ENCODE measurements at places on chromosomes 1 and 21.

DNA sequence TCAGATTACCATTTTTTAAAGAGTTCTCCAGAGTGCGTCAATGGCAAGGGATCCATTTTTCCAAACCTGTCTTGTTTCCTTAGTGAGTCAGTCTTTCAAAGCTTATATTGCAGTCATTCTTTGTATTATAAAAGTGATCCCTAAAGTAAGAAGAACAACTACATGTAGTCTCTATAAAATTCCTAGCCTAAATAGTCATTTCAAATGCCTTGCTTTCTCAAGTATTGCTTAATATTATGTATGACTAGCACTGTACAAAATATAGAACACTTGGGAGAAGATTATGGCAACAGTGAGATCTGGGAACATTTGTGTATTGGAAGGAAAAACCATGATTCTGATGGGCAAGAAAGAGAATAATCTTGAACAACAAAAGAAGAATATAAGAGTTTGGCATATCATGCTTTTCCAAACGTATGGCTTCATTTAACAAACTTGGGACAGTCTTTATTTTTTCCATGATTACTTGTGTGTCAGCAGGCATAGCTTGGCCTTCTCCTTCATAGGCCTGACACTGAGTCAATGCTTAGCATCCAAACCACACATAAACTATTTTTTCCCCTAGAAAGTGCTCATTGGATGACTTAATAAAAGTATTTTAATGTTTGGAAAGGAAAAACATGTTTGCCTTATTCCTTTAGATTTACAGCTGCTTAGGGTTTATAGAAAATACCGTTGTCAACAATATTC lies 547.4 kb downstream of the LTN1 start:
- H3K4me3 ChIP-seq: no peak overlapping the region
- no peaks in the 10 kb centered on the region for H3K27me3 ChIP-seq
- no peak overlapping the region for H3K27ac ChIP-seq

- H3K27me3 ChIP-seq: no peaks in the 10 kb centered on the region
- no peak overlapping the region for H3K4me3 ChIP-seq
- no peak for DNase-seq
- peaks cover 24% of the 10 kb centered on the region for H3K4me1 ChIP-seq
Measured at GRCh38 chr1:158992787-158993312, 16.9 kb upstream of the IFI16 start.

- H3K4me3 ChIP-seq: no peak overlapping the region
- DNase-seq: no peak
- peaks cover 5% of the 10 kb centered on the region for H3K36me3 ChIP-seq
- H3K4me1 ChIP-seq: peaks cover 23% of the 10 kb centered on the region
Measured at GRCh38 chr1:193566735-193567134, 380.3 kb upstream of the B3GALT2 start.

- H3K27me3 ChIP-seq: no peaks in the 10 kb centered on the region
- H3K4me1 ChIP-seq: peaks cover 12% of the 10 kb centered on the region
- H3K4me3 ChIP-seq: no peak overlapping the region
- no peak for DNase-seq
- no peak overlapping the region for H3K27ac ChIP-seq
Measured at GRCh38 chr1:1256956-1257871, 10.7 kb upstream of the C1QTNF12 start.

GRCh38 chr1:207821464-207822045 lies 69.7 kb downstream of the CD46 start:
- H3K4me3 ChIP-seq: no peak overlapping the region
- peaks cover 49% of the 10 kb centered on the region for H3K36me3 ChIP-seq
- no peak for DNase-seq
- H3K27me3 ChIP-seq: peaks cover 6% of the 10 kb centered on the region
- peaks cover 58% of the 10 kb centered on the region for H3K4me1 ChIP-seq

GRCh38 chr1:167088746-167089417 lies 1.3 kb downstream of the GPA33 start:
- no peak overlapping the region for H3K4me3 ChIP-seq
- no peaks in the 10 kb centered on the region for H3K27me3 ChIP-seq
- peaks cover 30% of the 10 kb centered on the region for H3K4me1 ChIP-seq
- peaks cover 2% of the 10 kb centered on the region for H3K36me3 ChIP-seq

DNA sequence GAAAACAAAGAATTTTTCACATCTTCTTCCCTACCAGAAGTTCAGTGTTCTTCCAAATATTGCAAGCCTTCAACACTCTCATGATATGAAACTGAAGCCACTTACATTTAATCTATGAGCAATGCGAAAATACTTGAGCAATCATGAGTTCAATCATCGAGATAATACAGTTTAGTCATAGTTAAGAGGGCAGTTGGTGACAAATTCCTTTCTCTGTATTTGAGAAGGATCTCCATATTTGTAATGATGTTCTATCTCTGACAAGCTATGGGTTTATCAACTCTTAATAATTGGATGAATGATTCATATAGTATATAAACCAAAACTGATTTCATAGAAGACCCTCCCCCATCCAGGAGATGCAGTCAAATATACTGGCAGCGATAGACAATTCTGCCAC lies 29.7 kb upstream of the PYHIN1 start:
- no peaks in the 10 kb centered on the region for H3K36me3 ChIP-seq
- no peak overlapping the region for H3K27ac ChIP-seq
- no peak overlapping the region for H3K4me3 ChIP-seq
- peaks cover 4% of the 10 kb centered on the region for H3K27me3 ChIP-seq

DNA sequence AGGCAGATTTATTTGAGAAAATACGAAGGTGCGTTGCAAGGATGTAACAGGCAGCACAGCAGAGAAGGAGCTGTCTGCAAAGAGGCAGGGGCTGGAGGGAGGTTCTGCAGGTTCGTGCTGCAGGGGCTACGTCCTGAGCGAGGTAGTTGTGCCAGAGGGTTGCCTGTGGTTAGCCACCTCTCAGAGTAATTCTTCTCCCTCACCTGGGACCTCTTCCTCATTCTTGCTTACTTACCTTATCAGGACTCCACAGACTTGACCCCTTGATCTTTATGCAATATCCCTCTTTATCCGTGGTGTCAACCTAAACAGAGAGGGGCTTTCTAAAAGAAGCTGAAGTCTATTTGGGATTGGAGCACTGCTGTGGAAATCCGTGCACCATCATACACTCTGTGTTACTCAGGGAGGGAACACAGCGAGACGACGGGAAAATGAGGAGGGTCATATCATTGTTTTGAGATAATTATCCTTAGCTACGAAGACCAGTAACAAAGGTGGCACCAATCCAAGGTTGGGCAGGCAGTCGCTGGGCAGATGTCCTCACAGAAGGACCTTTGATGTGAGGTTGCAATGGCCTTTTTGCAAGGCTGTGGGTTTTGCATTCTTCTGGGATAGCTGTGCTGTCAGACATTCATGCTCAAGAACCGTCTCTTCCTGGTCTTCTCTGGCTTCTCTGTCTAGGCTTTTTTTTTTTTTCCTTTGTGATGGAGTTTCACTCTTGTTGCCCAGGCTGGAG lies 82.8 kb downstream of the WDR4 start:
- DNase-seq: no peak
- H3K27me3 ChIP-seq: peaks cover 46% of the 10 kb centered on the region
- H3K27ac ChIP-seq: no peak overlapping the region
- no peak overlapping the region for H3K4me3 ChIP-seq
- H3K36me3 ChIP-seq: no peaks in the 10 kb centered on the region

GRCh38 chr1:231631717-231632116 lies 5.1 kb downstream of the DISC1 start:
- no peak for DNase-seq
- no peak overlapping the region for H3K27ac ChIP-seq
- H3K4me1 ChIP-seq: peaks cover 28% of the 10 kb centered on the region
- H3K4me3 ChIP-seq: no peak overlapping the region
- peaks cover 18% of the 10 kb centered on the region for H3K36me3 ChIP-seq
